ENCODE measurements at places on chromosomes 1 and 21.

GRCh38 chr1:2072109-2072806 is 22.0 kb downstream of the PRKCZ start:
- DNase-seq, result no peak

GRCh38 chr1:35717911-35718476 is 690 bp downstream of the C1orf216 start:
- peak; percentile 75 for DNase-seq

DNA sequence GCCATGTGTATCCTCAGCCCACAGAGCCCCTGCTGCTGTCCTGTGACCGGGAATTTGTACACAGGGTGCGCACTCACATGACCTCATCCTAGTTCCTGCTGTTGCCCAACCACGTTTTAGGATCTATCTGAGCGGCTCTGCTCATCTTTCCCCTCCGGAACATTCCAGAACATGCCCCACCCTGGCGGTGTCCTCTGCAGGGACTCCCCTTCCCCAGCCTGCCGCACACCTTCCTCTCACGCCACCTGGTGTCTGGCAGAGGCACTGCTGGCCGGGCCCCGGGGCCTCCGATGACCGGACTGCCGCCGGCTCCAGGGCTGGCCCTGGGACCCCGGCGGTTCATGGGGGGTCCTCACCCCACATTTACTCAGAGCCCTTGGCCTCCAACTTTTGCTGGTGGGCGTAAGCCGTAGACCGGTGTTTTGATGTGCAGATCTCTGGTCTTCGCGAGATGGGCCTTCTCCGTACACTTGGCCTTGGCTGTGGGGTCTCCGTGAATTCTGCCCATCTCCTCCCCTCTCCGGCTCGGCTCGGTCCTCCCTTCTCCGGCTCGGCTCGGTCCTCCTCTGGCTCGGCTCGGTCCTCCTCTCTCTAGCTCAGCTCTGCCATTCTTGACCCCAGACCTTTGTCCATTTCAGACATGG is 29.5 kb downstream of the ARHGEF16 start:
- DNase-seq, result no peak

DNA sequence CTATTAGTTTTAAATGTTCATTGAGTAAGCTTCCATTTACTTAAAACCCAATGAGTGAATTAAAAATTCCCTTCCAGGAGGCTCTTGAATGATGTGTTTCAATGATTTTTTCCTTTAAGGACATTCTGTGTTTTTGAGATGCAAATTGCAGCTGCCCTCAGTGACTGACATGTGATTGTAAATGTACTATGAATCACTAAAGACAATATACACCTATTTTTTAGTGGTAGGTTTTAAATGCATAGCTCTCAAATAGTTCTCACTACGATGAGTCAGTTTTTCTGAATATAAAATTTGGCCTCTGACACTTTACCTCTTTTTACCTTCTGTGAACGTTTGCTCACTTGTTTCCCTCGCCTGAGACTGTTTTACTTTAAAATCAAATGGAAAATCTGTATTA is 204.7 kb downstream of the BARHL2 start:
- no peak for DNase-seq

DNA sequence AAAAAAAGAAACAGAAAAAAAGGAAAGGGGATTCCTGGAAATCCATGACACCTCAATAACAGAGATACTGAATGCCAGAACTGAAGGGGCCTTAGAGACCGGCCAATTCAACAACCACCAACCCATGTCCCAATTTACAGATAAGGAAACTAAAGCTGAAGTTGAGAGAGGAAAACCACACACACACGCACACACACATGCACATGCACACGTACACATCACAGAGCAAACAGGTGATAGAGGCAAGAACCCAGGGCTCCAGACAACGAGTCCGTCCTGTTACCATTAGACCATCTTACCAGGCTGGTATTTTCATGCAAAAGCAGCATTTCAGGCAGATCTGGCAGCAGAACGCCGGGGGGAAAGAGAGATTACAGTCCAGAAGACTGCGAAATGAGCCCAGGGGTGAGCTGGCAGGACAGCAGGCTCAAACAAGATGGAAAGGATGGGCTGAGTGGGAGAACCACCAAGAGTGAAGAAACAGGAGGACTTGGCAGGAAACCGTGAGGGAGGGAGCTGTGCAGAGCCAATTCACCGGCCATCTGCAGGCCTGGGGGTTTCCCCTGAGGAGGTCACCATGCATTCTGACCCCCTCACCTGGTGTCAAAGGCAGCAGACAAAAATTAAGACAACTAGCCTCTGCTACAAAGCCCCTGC is 43.5 kb downstream of the PAFAH2 start:
- DNase-seq, result no peak

GRCh38 chr1:193115629-193116227 is 6.1 kb upstream of the CDC73 start:
- peak; percentile 100 for DNase-seq

DNA sequence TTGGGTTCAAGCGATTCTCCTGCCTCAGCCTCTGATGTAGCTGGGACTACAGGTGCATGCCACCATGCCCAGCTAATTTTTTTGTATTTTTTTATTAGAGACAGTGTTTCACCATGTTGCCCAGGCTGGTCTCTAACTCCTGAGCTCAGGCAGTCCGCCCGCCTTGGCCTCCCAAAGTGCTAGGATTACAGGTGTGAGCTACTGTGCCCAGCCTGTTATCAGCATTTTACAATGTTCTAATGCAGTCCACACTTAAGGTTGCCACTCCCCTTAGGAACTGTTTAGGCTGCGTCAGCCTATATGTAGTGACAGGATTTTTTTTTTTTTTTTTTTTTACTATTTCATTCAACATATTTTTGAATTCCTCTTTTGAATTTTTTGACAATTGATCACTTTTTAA is 30.2 kb downstream of the AGPAT3 start:
- no peak for DNase-seq

- peak; percentile 11 for DNase-seq
These were observed 168.7 kb upstream of the FMN2 start for GRCh38 chr1:239922778-239923522.

DNA sequence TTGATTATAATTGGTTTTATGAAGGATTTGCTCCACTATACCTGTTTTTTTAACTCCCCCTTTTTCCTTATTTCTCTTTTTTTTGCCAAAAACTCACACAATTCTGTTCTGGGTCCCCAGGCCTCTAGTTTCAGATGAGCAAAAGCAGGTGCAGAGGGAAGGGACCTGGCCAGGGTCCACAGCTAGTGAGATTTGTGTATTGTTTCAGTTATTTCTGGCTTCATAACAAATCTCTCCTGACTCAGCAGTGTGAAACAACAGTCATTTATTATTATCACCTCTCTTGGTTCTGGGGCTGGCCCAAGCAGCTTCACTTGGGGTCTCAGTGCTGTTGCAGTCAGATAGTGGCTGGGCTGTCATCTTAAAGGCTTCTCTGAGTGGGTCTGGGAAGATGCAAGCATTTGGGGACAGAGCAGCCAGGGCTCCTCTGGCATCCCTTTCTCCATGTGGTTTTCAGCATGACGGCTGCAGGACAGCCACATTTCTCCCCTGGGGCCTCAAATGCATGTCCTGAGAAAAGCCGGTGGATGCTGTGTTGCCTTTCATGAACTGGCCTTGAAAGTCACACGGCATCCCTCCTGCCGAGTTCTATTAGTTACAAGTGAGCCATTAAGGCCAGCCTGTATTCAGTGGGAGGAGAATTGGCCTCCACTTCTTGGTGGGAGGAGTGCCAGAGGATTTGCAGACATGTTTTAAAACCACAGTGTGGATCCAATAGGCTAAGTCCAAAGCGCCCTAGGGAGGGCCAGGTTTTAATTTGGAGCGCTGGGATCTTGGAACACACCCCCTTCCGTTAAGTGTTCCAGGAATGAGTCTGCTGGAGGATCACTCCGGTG is 137.1 kb downstream of the CAMTA1 start:
- peak; percentile 77 for DNase-seq

GRCh38 chr1:113199760-113200455 is 126.9 kb downstream of the LRIG2 start:
- no peak for DNase-seq

GRCh38 chr1:153343811-153344717 is 4.6 kb downstream of the PGLYRP4 start:
- no peak for DNase-seq

DNA sequence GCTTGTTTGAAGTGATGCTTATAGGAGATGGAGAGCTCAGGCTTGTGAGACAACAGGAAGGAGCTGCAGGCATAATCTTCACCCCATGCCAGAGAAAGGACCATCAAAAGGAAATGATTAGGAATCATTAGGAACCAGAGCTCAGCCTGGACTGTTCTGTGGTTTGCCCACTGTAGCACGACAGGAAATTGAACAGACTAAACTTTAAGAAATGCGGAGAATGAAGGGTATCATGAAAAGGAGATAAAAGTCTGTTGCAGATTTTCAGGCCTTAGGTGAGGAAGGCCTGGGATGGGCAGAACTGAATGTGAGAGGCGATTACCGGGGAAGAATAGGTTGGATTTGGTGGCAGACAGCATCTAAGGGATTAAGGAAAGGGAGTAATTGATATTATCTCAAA is 292.0 kb upstream of the PLXNA2 start:
- DNase-seq, result no peak

GRCh38 chr1:3892748-3893147 is 7.3 kb downstream of the C1orf174 start:
- no peak for DNase-seq
